Epithelial cell of proximal tubule (primary cell): ENCODE measurements at places on chromosomes 16 and 17. TPM values are rescaled to one million over a fixed set of nuclear protein-coding genes. Genes with fewer than 3 reads are reported as not detected.

GRCh38 chr16:88928405-88929090, 48.5 kb downstream of the CBFA2T3 start:
- no peak for DNase-seq

- no peak for DNase-seq
Measured at GRCh38 chr17:4485676-4486646, 12.7 kb upstream of the SPNS2 start.

GRCh38 chr16:85092851-85093250, 19.4 kb downstream of the CIBAR2 start:
- DNase-seq, result no peak

- no peak for DNase-seq
Measured at GRCh38 chr17:76956846-76957540, 88.8 kb downstream of the MGAT5B start.

DNA sequence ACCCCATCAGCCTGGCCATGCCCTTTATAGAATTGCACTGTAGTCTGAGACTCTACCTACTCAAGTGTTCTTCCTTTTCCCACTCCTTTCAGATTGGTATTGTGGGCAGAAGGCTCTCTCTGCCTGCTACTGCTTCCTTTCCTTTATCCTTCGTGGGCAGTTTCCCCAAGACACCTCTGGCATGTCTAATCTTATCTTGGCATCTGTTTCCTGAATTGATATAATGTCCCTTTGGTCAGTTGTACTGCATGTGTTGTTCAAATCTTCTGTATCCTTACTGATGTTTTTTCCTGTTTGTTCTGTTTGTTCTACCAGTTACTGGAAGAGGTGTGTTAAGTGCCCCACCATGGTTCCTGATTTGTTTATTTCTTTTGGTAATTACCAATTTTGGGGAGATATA, 29.5 kb upstream of the MSI2 start:
- DNase-seq, result no peak

- DNase-seq, result no peak
Measured at GRCh38 chr17:49984283-49984682, 10.7 kb downstream of the DLX3 start.

GRCh38 chr16:85327731-85328675, 215.7 kb upstream of the CIBAR2 start:
- DNase-seq, result no peak

GRCh38 chr17:21287703-21288449, 3.4 kb downstream of the MAP2K3 start:
- peak; percentile 87 for DNase-seq

DNA sequence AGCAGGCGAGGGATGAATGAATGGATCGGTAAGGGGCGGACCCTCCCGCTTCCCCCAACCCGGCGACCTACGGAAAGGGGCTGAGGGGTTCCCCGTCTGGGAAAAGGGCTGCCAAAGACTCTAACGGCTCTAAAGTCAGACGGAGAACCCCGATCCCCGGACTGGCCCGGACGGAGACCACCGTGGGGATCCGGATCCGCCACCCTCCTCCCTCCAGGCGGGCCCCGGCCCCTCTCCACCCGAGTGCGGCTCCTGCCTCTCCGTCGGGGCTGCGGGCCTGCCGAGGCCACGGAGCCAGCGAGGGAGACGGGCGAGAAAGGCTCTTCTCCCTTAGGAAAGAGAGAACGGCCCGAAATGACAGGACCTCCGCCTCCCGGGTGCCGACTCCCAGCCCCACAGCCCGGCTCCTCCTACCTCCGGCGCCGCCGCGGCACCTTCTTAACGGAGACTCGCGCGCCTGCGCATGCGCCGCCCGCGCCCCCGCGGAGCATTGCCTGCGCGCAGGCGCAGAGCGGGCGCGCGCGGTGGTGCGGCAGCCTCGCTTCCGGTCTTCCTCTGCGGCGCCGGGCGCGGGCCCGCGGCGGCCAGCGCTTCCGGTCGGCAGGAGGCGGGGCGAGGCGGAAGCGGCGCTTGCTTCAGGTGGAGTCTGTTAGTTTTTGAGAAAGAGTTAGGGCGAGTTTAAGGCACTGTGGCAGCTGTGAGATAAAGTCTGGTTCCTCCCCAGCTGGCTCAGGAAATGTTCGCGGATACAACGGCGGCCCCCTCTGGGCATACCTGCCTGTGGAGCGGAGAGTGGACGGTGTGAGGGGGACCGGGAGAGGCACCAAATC, at the start of gene SLX4:
TSS of gene SLX4 (minus strand) at position 461 of the 830 bp plus-strand sequence. CDS start 2,642 bp downstream, outside the sequence.
- DNase-seq, result no peak

The RASD1 gene
- 1.2 and 1.4 TPM in 2 replicates for total RNA-seq

The ACSM5 gene
- 0.12 TPM in 1 of 2 replicates, not detected in the other for total RNA-seq

GRCh38 chr17:15442311-15443180, 24.9 kb downstream of the CDRT4 start:
- DNase-seq, result no peak

DNA sequence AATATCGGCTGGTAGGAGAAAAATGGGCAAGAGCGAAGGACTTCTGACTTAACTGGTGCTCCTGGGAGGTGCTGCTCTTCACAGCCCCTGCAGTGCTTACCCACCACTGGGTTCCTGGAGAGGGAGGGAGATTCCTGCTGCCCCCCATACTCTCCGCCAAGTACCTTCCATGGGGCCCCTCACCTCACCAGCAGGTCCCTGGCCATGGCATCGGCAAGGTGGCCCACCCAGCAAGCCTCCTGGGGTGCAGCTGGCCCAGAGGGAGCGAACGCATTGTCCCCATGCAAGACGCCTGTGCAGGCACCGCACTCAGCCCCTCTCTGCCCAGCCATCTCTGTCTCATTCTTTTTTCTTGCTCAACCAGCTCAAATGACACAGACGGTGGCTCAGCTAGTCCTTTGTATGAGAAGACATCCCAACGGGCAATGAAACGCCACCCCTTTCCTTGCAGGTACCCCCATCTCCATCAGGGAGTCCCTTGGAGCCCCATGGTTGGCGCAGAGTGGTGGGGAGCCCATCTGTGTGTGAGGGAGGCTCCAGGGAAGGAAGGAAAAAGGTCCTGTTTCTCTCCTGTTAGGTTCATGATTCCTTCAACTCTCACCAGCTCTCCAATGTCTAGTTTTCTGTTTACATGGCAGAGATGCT, 9.6 kb upstream of the ALDH3A1 start:
- no peak for DNase-seq

DNA sequence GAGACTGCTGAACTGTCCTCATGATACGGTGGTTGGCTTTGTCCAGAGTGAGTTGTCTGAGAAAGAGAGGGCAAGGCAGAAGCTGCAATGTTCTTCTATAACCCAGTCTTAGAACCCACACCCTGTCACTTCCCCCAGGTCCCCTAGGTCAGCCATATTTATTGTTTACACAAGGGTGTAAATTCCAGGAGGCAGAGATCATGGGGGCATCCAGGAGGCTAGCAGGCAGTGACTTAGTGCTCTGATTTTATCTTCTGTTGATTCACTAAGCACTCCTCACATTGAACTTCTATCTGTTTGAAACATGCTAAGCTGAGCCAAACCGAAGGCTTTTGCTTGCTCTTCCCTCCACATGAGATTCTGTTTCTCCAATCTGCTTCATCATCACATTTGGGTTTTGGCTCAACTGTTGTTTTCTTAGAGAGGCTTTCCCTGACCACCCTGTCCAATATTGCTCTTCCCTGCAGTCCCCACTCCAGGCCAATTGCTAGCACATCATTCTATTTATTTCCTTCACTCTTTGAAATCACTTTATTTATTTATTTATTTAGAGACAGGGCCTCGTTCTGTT, 34.3 kb upstream of the SHISA9 start:
- no peak for DNase-seq

- no peak for DNase-seq
Measured at GRCh38 chr17:41928693-41929251, 1.6 kb upstream of the ODAD4 start.

DNA sequence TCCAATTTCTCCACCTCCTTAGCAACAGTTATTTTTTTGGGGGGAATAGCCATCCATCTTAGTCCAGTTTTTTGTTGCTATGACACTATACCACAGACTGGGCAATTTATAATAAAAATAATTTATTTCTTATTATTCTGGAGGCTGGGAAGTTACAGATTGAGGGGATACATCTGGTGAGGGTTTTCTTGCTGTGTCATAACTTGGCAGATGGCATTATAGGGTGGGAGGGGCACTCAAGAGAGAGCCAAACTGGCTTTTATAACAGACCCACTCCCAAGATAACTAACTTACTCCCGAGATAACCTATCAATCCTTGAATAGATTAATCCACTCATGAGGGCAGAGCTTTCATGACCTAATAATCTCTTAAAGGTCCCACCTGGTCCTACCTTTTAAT, 84.2 kb downstream of the ABCA8 start:
- DNase-seq, result no peak

The MRPL58 gene
- total RNA-seq, result 52.2 and 113 TPM in 2 replicates

DNA sequence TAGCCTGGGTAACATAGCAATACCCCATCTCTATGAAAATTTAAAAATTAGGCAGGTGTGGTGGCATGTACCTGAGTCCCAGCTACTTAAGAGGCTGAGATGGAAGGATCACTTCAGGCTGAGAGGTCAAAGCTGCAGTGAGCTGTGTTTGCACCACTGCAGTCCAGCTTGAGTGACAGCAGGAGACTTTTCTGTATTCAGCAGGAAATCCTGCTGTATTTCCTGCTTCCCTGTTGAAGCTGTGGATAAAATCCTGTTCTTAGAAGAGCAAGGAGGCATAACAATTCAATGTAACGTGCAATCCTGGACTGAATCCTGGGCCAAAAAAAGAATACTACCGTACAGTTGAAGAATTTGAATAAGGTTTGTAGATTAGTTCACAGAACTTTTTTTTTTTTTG, 62.2 kb downstream of the FBXL20 start:
- DNase-seq, result no peak

GRCh38 chr17:47791025-47791424, 30.6 kb downstream of the OSBPL7 start:
- DNase-seq, result no peak

- DNase-seq, result no peak
Measured at GRCh38 chr17:34771891-34772290, 189.4 kb downstream of the CCT6B start.

DNA sequence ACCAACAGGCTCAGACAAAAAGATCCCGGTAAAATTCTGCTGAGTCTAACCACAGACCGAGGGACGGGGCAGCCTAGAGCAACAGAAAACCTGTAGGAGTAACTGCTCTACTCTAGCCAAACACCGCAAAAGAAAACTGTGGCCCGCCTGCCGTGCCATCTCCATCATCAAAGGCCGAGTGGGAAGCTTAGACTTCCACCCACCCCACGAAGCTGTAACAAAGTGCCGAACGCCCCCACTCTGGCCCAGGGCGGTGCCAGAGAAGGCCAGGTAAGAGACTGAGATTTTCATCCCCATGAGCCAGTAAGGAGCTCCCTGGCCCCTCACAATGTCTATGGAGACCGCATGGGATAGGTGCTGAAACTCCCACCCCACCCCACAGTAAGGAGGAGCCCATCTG, 231.9 kb upstream of the COX10 start:
- no peak for DNase-seq

The KIFC3 gene
- total RNA-seq, result 79.1 and 86.0 TPM in 2 replicates

The HP gene
- total RNA-seq, result not detected in 2 replicates

The ARSG gene
- 1.5 and 5.8 TPM in 2 replicates for total RNA-seq

The CTU2 gene
- total RNA-seq, result 9.3 and 26.6 TPM in 2 replicates

- DNase-seq, result no peak
Measured at GRCh38 chr17:81528651-81529436, 667 bp downstream of the FSCN2 start.

- DNase-seq, result no peak
Measured at GRCh38 chr16:68264128-68265077, at the start of gene SLC7A6. Gene SLC7A6 (plus strand): TSS chr16:68264526. CDS start chr16:68274727, 10,201 bp downstream.

The SUPT4H1 gene
- 43.8 and 47.6 TPM in 2 replicates for total RNA-seq

DNA sequence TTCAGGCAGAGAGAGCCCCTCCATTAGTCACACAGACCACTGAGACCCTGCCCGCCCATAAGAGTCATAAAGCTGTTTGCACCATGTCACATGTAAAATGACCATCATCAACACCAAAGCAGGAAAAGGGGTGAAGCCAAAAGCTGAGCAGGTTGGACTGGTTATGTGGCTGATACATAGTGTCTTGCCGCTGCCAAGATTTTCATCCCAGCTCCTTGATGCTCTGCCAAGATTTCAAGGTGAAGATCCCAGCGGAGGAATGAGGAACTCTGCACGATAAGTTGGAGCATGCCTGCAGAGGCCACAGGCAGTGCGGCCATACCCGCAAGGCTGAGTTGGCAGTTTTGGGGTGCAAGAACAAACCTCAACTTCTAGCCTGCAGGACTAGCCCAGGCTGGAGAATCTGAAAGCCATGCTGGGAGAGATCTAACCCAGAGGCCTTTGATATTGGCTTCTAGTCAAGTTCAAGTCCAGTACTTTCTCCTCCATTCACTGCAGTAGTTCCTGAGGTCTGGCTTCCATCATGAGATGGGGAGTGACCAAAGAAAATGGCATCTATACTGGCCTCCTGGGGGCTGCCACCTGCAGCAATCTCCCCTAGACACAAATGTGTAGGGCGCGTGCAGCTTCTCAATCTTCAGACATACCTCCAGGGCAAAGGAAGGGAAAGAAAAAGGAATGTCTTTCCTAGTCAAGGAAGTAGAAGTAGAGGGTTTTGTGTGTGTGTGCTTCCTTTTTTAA, 79.7 kb upstream of the NOL11 start:
- DNase-seq, result no peak

The CPHXL2 gene
- total RNA-seq, result not detected in 2 replicates

DNA sequence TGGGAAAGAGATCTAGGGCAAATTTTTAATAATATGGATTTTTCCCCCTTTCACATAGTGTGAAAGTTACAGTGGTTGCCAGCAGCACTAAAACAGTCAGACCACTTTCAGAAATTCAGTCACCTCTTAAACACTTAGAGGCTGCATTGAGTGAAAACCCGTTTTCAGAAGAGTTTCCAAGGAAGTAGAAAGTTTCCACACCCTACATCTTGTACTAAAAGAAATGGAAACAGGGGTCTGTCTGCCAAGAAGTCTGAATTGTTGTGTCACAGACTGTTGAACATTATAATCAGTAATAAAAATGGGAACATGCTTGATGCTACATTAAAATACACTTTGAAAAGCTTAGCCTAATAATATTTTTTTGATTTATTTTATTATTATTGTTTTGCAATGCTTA, 278.9 kb upstream of the KCNJ16 start:
- DNase-seq, result no peak

DNA sequence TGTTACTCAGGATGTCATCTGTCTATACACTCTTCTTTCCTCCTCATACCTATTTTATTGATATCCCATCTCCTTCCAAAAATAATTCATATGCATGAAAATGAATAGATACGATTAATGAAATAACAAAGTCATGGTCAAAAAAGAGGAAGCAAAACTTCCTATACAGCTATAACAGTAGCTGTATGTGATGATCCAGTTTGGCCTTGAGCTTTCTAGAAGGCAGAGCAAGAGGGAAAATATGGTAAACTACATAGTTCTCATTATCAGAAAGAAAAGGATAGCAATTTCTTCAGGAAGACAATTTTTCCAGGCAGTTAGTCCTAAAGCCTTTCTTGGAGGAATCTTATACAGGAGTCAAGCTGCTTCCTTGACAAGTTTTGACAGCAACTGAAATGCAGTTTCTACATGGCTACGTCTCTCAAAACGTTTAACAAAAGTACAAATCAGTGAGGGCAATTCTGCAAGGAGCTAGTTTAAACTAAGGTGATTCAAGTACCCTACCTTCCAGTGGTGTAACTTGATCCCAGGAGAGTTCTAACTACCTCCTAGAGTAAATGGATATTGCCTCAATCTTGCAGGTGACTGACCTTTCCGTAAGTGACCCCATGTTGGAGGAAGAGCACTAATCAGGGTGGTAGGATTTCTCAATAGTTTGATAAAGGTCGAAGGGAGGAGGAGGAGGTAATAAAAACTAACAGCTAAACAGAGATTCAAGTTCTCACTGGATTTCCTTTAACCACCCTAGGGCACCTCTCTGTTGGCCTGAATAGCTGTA, 1.0 kb downstream of the SPAG5 start:
- no peak for DNase-seq
